ENCODE measurements at places on chromosomes 5 and 9.

DNA sequence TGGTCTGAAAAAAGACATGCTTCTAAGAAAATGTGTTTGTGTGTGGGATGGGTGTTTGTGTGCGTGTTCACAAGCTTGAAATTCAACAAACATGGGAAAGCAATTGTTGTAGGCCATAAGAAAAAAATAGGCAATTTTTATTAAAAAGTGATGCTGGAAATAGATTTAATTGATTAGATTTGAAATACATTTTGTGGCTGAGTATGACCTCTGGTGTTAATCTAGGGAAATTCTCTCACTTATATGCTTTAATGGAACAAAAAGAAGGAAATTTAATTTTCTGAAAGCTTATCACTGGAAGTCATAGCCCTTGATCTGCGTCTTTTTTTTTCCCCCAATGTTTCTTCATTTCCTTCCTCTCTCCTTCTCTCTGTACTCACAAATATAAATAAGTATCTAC lies 3.5 kb upstream of the KCNN2 start:
- DNase-seq: peak; percentile 20

- no peak for DNase-seq
These were observed 54.0 kb upstream of the ROR2 start for GRCh38 chr9:92004045-92004392.

- DNase-seq: no peak
These were observed 175.1 kb upstream of the PCSK5 start for GRCh38 chr9:75715360-75715759.

DNA sequence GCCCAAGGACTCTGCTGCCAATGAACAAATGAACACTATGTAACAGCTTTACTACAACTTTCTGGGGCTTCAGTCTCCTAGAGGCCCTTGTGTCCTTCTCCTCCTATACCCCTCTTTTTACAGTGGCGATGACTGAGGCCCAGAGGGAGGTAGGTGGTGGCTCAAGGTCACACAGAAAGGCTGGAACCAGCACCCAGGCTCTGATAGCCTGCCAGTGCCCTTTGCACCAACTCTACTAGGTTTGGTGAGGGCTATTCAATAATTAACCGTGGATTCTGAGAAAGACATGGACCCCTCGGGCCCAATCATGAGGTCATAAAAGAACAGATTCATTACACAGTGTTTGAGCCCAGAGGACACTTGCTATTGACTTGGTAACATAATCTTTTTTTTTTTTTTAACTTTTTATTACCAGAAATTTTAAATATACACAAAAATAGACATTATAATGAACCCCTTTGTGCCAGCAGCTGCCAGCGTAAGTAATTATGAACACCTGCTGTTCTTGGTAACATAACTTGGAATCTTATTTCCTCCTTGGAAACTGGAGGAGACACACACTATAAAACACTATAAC lies 6.1 kb upstream of the ALDH1B1 start:
- DNase-seq: no peak

DNA sequence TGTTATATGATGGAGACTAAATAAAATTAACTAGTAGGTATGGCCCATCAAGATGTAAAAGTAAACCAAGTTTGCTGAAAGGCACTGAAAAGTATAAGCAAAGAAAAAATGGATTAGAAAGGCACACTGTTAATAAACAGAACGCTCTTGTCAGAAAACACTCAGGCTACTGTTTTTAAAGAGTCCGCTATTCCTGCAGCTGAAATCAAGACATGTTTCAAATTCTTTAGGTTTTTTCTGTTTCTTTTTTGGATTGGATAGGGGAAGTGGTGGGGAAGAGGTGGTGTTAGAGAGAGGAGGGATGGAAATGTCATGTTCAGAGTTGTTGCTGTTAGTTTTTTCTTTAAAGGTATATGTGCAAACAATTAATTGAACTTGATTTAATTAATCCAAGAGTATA lies 17.5 kb downstream of the OSTF1 start:
- DNase-seq: no peak

GRCh38 chr5:6730407-6730806 lies 17.2 kb downstream of the TENT4A start:
- DNase-seq: no peak

GRCh38 chr5:24094081-24094679 lies 550.6 kb downstream of the CDH10 start:
- DNase-seq: no peak

- DNase-seq: no peak
These were observed 788.8 kb upstream of the EDIL3 start for GRCh38 chr5:85173469-85173868.

GRCh38 chr5:54450542-54450941 lies 5.0 kb upstream of the HSPB3 start:
- no peak for DNase-seq

- DNase-seq: peak; percentile 76
These were observed 800 bp upstream of the KCNN2 start for GRCh38 chr5:114360816-114361723.

DNA sequence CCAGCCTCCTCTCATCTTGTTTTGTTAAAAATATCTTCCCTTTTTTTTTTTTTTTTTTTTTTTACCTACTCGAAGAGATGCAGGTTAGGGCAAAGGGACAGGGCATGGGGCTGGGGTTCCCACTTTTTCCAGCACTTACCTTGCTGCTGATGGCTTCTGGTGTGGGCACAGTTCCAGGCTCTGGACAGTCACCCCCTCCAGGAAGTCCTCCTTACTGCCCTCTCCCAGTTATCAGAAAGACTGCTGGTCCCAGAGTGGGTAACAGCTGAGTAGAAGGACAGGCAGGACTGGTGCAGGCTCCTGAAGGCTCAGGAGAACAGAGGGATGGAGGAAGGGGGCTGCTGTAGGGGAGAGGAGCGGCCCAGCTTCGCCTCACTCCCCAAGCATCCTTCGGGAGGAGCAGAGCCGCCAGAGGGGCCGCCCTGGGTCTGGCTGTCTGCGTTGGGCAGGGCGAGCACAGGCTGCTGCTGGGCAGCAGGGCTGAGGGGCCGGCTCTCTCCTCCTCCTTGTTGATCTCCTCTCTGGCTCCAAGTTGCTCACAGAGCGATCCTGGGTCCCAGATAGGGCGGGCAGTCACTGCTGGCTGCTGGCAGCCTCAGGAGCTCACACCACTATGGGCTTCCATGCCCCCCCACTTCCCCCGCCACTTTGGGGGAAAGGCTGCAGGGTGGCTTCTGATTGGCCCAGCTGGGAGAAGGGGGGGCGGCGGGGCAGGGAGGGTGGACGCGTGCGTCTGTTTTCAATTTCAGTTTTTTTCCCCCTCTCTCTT lies at the start of gene PDGFRB:
Gene PDGFRB, minus strand, starts transcription at position 588 of the 769 bp plus-strand sequence. CDS start 18,798 bp downstream, outside the sequence.
- DNase-seq: peak; percentile 66

DNA sequence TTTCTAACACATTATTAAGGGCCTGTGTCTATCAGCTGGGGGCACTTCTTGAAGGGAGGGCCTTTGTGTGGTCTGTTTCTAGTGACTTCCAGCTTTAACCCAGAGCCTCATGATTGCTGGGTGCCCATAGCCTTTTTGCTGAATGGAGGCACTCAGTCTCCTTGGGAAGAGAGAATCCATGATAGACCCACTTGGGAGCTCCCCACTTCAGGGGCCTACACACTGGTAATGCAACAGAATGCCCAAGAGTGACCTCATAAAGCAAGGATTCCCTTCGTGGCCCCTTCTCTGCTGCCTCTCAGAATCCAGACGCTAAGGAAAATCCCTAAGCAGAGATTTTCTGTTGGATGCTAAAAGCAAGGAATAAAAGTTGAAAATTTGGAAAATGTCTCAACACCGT lies at the start of gene CATSPER3:
Gene CATSPER3, plus strand, starts transcription at position 301 of the 400 bp plus-strand sequence. Its CDS starts 85 bp downstream, at position 386.
- no peak for DNase-seq

GRCh38 chr9:129352146-129352865 lies 174.2 kb upstream of the IER5L start:
- no peak for DNase-seq

- DNase-seq: no peak
These were observed 28.4 kb upstream of the HK3 start for GRCh38 chr5:176927562-176927961.

- DNase-seq: no peak
These were observed 209.5 kb upstream of the TARS1 start for GRCh38 chr5:33231214-33231710.

DNA sequence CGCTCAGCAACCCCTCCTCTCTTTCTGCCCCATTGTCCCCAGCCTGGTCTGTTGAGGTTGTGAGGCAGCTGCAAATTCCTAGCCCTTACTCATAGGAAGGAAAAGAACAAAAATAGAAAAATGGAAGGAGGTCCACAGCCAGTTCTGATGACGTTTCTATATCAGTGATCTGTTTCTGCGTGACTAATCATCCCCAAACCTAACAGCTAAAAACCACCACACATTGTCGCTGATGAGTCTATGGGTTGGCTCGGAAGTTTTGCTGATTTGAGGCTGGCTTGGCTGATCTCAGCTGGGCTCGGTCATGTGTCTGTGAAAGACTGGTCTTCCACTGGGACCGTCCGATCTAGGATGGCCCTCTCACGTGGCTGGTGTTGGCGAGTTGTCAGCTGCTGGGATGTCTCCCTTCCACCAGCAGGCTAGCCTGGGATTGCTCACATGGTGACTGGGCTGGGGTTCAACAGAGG lies 200.6 kb upstream of the ZNF618 start:
- DNase-seq: no peak

GRCh38 chr5:55304584-55304983 lies 2.9 kb downstream of the DHX29 start:
- no peak for DNase-seq

DNA sequence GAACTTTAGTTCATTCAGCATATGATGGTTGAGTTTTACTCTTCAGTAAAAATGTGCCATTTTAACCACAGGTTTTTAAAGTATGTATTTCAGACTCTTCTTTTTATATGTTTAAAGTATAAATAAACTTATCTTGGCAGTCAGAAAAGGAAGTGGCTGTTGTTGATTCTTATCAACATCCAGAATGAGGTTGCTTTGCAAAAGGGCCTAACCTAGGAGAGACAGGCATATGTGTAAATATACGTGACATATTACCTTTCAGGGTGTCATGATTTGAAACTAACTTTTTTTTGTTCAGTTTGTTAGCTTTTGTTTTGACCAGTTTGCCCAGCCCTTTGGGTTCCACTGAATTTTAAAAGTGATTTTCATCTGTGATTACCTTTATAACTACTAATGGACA lies 7.4 kb downstream of the SMARCA2 start:
- DNase-seq: no peak

GRCh38 chr9:3045153-3045552 lies 201.3 kb upstream of the PUM3 start:
- DNase-seq: no peak

GRCh38 chr5:53820119-53820801 lies 259.8 kb downstream of the NDUFS4 start:
- DNase-seq: no peak

GRCh38 chr5:143306040-143306439 lies 97.4 kb downstream of the NR3C1 start:
- DNase-seq: no peak

GRCh38 chr5:139050432-139050831 lies 147.7 kb downstream of the SIL1 start:
- no peak for DNase-seq

DNA sequence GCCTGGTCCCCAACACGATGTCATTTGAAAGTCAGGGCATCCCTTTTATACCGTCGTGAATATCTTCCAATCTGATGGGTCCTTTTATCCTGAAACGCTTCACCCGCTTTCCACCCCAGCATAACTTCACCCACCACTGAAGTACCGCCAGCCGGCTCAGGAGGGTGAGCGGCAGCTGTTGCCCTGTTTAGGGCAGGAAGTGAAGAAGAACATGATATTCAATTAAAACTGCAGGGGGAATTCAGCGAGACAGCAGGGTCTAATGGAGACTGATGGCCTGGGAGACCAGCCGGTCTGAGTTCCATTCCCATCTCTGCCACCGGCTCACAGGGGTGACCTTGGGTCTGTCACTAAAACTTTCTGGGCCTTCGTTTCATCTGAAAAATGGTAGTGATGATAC lies 68.2 kb upstream of the EGFLAM start:
- no peak for DNase-seq

All from DMS53 (cell line).